ENCODE measurements at places on chromosomes 12 and 14. TPM values are rescaled to one million over a fixed set of nuclear protein-coding genes. Genes with fewer than 3 reads are reported as not detected.

- H3K36me3 ChIP-seq, result peaks cover 12% of the 10 kb centered on the region
- H3K4me1 ChIP-seq, result no peaks in the 10 kb centered on the region
- no peak for DNase-seq
- H3K4me3 ChIP-seq, result no peak overlapping the region
- no peak overlapping the region for H3K27ac ChIP-seq
Observed at GRCh38 chr12:30678221-30678620, 17.4 kb downstream of the IPO8 start.

- H3K4me3 ChIP-seq, result no peak overlapping the region
- H3K27me3 ChIP-seq, result peaks cover 14% of the 10 kb centered on the region
- peak; percentile 64 for DNase-seq
Observed at GRCh38 chr12:54958048-54958658, 26.4 kb downstream of the TESPA1 start.

The OTUB2 gene
- total RNA-seq, result 3.4 TPM

DNA sequence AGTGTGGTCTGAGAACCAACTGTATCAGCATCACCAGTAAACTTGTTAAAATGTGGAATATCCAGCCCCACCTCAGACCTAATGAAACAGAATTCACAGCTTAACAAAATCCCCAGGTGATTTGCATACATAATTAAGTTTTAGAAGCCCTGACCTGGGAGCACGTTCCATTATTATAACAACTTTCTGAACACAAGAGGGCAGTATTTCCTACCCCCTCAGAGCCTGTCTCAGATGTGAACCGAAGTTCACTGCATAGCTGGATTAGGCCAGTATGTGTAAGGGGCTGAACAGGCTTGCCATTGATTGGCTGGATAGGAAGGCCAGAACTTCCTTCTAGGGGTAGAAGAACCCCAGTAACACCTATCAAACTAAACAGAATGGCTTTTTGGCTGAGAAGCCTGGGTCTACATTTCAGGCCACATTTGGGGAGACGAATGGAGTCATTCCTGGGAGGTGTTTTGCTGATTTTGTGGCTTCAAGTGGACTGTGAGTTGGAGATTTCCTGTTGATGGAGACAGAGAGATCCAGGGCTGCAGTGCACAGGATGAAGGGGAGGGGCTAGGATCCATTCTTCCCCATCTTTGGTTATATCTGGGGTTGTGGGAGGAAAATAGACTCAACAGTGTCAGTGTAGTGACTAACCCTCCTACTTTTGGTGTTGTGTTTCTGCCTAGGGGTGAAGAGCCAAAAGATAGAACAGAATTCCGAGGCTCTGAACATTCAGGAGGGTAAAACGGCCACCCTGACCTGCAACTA lies 94.7 kb upstream of the OR4E1 start:
- no peaks in the 10 kb centered on the region for H3K27me3 ChIP-seq
- no peaks in the 10 kb centered on the region for H3K36me3 ChIP-seq
- H3K4me1 ChIP-seq, result no peaks in the 10 kb centered on the region

The THAP2 gene
- 3.7 TPM for total RNA-seq

DNA sequence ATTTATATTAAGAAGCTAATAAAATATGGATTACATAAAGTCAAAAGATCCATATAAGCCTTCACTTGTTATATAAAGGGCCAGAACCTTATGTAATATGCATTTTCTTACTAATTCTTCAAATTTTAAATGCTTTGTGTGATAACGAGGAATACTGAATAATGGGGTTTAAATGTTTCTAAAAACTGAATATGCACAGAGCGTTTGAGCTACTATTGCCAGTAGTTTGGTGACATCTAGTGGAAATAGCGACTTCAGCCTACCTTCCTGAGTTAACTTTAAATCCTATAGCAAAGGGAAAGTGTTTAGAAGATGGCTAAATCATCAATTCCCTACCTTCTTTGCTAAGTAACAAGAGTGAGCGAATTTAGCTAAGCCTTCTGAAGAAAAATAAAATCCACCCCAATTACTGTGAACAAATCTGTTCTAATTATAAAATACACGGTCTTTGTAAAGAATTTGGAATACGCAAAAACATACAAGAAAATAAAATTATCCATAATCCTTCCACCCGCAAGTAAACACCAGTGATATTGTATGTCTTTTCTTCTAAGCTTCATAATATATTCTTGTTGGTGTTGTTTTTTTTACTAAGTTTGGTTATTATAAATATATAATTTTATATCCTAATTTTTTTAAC lies 115.5 kb upstream of the G2E3 start:
- H3K27ac ChIP-seq, result no peak overlapping the region
- no peak overlapping the region for H3K4me3 ChIP-seq
- no peaks in the 10 kb centered on the region for H3K27me3 ChIP-seq

The SMIM41 gene
- not detected for total RNA-seq

- no peak overlapping the region for H3K4me3 ChIP-seq
- H3K27ac ChIP-seq, result no peak overlapping the region
Observed at GRCh38 chr14:51507511-51507905, 144.2 kb upstream of the FRMD6 start.

DNA sequence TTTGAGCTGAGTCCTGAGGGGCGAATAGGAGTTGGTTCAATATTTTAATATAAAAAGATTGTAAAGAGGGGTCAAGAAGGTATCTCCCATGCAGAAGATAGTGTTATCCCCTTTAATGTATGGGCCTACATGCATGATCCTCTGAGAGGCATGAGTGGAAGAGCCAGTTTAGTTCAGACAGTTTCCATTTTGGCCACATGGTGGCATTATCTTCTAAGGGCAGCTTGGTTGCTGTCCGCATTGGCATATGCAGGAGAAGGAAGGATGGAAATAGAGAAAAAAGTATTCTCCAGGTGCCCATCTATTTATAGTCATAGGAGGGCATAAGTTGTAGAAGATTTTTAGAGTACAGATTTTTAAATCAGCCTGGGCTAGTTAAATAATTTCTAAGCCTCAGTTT lies 5.4 kb downstream of the SAMD4A start:
- no peaks in the 10 kb centered on the region for H3K36me3 ChIP-seq
- H3K4me1 ChIP-seq, result peaks cover 16% of the 10 kb centered on the region
- DNase-seq, result no peak
- H3K4me3 ChIP-seq, result no peak overlapping the region
- H3K27ac ChIP-seq, result no peak overlapping the region

The COX8C gene
- total RNA-seq, result not detected

The CACNA2D4 gene
- total RNA-seq, result 0.15 TPM

GRCh38 chr12:98578821-98579220 lies 14.7 kb upstream of the SLC25A3 start:
- DNase-seq, result no peak
- H3K4me3 ChIP-seq, result no peak overlapping the region
- no peak overlapping the region for H3K27ac ChIP-seq
- H3K27me3 ChIP-seq, result no peaks in the 10 kb centered on the region
- H3K36me3 ChIP-seq, result no peaks in the 10 kb centered on the region

The PZP gene
- total RNA-seq, result not detected

DNA sequence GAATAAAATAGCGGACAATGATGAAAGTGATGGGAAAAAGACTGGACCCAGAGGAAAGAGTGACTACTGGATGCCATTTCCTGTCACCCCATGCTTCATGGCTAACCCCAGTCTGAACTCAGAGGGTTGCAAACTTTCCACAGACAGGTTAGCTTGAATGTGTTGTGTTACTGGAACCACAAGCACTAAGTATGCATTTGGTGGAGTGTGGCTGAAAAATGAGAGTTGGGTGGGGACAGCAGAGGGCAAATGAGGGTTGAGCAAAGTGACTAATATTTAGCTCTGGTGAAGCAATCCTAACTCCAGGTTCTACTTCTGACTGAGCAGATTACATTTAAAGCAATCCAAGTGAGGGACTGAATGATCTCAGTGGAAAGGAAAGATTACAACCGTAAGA lies 1.6 kb downstream of the SLC16A7 start:
- H3K4me1 ChIP-seq, result no peaks in the 10 kb centered on the region
- H3K36me3 ChIP-seq, result no peaks in the 10 kb centered on the region
- no peak overlapping the region for H3K27ac ChIP-seq
- H3K4me3 ChIP-seq, result peak overlapping the region; percentile 63

DNA sequence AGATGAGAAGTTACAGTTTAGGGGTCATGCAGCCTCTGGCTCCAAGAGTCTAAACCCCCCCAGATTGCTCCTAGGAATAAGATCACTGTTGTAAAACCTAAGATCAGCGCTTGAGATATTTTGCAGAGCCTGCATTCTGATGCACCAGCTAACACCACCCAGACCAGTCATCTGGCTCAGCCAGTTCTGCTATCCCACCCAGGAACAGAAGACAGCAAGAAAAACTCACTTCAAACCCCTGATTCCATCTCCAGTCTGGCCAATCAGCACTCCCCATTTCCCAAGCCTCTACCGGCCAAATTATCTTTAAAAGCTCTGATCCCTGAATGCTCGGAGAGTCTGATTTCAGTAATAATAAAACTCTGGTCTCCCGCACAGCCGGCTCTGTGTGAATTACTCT lies 158.6 kb downstream of the ZNF664 start:
- peak overlapping the region; percentile 52 for H3K27ac ChIP-seq
- H3K27me3 ChIP-seq, result no peaks in the 10 kb centered on the region
- no peak for DNase-seq
- H3K36me3 ChIP-seq, result no peaks in the 10 kb centered on the region

The PGF gene
- total RNA-seq, result 7.3 TPM

DNA sequence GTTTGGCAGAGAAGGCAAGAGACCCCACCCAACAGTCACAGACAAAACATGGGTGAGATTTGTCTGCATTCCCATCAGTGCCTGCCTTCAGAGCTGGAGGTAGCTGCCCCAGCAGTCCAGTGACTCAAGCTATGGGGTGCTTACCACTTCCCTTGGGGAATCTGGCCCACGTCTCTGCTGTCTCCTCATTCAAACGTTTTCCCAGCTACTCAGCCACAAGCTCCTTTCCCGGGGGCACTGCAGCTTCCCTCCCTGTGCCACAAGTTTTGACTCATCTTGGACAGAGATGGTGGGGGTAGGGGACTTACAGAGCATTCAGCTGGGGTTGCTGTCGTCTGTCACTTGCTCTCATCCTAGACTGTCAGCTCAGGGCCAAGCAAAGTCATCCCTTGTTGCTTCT lies 66.6 kb downstream of the FBXL14 start:
- H3K36me3 ChIP-seq, result no peaks in the 10 kb centered on the region
- DNase-seq, result no peak
- peaks cover 10% of the 10 kb centered on the region for H3K4me1 ChIP-seq
- no peak overlapping the region for H3K4me3 ChIP-seq

- no peaks in the 10 kb centered on the region for H3K27me3 ChIP-seq
- no peak for DNase-seq
- H3K27ac ChIP-seq, result no peak overlapping the region
- no peaks in the 10 kb centered on the region for H3K36me3 ChIP-seq
Observed at GRCh38 chr12:57993834-57994233, 52.5 kb downstream of the ATP23 start.

GRCh38 chr12:127538316-127538715 lies 728.7 kb upstream of the TMEM132C start:
- H3K27ac ChIP-seq, result no peak overlapping the region
- H3K4me3 ChIP-seq, result no peak overlapping the region
- H3K36me3 ChIP-seq, result no peaks in the 10 kb centered on the region
- no peaks in the 10 kb centered on the region for H3K27me3 ChIP-seq
- no peak for DNase-seq

The KRT82 gene
- total RNA-seq, result not detected

- DNase-seq, result no peak
- H3K36me3 ChIP-seq, result no peaks in the 10 kb centered on the region
Observed at GRCh38 chr12:113987261-113988063, 21.3 kb upstream of the RBM19 start.

The SLCO1A2 gene
- total RNA-seq, result not detected

DNA sequence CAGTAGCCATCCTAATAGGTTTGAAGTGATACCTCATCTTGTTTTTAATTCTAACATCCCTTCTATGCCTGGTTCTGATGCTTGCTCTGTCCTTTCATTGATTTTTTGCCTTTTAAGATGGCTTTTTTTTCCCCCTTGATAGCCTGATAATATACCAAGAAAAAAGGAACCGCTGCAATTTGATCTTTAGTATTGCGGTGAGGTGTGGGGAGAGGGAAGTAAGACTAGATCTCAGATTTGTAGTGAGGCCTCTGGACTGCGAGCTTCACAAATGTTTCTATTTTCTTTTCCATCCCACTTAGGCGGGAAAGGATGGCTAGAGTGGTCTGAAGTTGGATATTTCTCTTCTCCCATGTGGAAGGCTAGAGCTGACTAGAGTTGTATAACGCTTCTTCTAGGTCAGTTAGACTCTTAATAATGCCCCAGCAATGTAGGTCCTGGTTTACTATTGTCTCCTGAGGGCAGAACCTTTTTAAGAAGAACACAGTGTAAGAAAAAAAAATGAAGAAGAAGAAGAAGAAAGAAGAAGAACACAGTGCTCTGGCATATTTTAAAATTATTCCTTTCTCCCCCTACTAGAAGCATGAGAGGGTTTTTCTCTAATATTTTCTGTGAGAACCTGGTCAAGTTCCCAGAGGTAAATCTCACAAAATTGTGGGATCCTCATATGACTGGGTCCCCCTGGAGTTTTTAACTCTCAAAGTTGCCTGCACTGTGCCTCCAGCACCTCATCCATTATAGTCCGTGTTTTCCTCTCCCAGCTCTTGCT lies 11.9 kb upstream of the KLRB1 start:
- H3K27me3 ChIP-seq, result no peaks in the 10 kb centered on the region
- H3K36me3 ChIP-seq, result no peaks in the 10 kb centered on the region
- no peak overlapping the region for H3K27ac ChIP-seq
- no peak overlapping the region for H3K4me3 ChIP-seq
- DNase-seq, result no peak
- H3K4me1 ChIP-seq, result no peaks in the 10 kb centered on the region

The SERPINA10 gene
- 0.03 TPM for total RNA-seq

The MED13L gene
- 170 TPM for total RNA-seq

- no peaks in the 10 kb centered on the region for H3K36me3 ChIP-seq
- no peak for DNase-seq
- no peak overlapping the region for H3K4me3 ChIP-seq
- no peaks in the 10 kb centered on the region for H3K27me3 ChIP-seq
- peaks cover 34% of the 10 kb centered on the region for H3K4me1 ChIP-seq
Observed at GRCh38 chr14:68934066-68934465, 45.0 kb downstream of the ACTN1 start.

DNA sequence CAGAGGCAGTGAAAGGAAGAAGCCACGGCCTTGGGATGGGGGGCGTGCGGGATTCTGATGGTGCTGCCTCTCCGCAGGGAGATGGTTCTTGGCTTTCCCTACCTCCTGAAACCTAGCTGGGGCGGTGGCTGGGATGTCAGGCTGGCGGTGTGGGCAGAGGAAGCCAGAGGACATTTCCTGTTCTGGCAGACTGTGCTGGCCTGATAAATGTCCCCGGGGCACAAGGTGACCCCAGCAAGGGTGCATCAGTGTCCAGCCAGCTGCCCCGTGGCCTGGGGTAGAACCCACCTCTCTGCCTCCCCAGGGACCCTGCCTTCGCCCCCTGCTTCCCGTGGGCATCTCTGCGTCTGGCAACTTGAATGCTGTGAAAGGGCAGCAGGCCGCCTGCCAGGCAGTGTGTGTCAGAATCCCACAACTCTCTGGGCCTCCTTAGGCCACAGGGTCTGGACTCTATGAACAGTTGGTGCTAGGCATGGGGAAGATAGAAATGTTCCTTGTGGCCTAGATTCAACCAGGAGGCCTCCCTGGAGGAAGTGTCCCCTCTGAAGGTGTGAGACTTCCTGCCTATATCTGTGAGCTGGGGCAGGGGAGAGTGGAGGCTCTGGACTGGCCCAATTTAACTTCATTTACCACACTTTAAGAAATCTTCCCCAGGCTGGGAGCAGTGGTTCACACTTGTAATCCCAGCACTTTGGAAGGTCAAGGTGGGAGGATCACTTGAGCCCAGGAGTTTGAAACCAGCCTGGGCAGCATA lies 4.9 kb downstream of the SH2B3 start:
- H3K4me1 ChIP-seq, result peaks cover 73% of the 10 kb centered on the region
- H3K27me3 ChIP-seq, result no peaks in the 10 kb centered on the region
- peak overlapping the region; percentile 95 for H3K27ac ChIP-seq
- H3K36me3 ChIP-seq, result no peaks in the 10 kb centered on the region
- no peak overlapping the region for H3K4me3 ChIP-seq
- DNase-seq, result no peak

Data from Panc1 (cell line).